ENCODE measurements at places on chromosomes 6 and 20. TPM values are rescaled to one million over a fixed set of nuclear protein-coding genes. Genes with fewer than 3 reads are reported as not detected.

The SNAP25 gene
- total RNA-seq, result 15.5 TPM

The BPIFB2 gene
- total RNA-seq, result not detected

The NXT1 gene
- total RNA-seq, result 14.5 TPM

- no peak for DNase-seq
- no peak overlapping the region for H3K4me3 ChIP-seq
- no peaks in the 10 kb centered on the region for H3K27me3 ChIP-seq
Measured at GRCh38 chr20:16063881-16064280, 509.4 kb downstream of the KIF16B start.

DNA sequence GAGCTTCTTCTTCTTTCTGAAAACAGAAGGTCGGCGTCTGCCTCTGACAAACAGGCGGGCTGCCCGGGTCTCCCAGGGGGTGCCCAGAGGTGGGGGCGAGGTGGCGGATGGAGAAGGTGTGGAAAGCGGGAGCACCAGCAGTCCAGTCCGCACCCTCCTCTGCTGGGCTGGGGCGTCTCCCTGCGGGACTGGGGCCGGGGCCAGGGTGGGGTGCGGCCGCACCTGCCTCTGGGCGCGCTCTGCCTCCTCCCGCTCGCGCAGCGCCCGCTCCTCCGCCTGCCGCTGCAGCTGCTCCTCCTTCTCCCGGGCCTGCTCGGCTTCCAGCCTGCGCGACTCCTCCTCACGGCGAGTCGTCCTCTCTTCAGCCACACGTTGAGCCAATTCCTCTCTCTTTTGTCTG, 71.1 kb upstream of the BCLAF1 start:
- H3K4me1 ChIP-seq, result no peaks in the 10 kb centered on the region
- no peaks in the 10 kb centered on the region for H3K27me3 ChIP-seq
- no peak for DNase-seq
- no peaks in the 10 kb centered on the region for H3K36me3 ChIP-seq

GRCh38 chr20:50123418-50123817, 10.5 kb upstream of the UBE2V1 start:
- no peaks in the 10 kb centered on the region for H3K36me3 ChIP-seq
- H3K27me3 ChIP-seq, result no peaks in the 10 kb centered on the region
- no peaks in the 10 kb centered on the region for H3K4me1 ChIP-seq
- no peak overlapping the region for H3K27ac ChIP-seq
- no peak overlapping the region for H3K4me3 ChIP-seq
- DNase-seq, result no peak

- no peak overlapping the region for H3K4me3 ChIP-seq
- H3K27ac ChIP-seq, result no peak overlapping the region
- DNase-seq, result peak; percentile 50
- no peaks in the 10 kb centered on the region for H3K27me3 ChIP-seq
- H3K4me1 ChIP-seq, result no peaks in the 10 kb centered on the region
Measured at GRCh38 chr6:136415351-136416007, 125.8 kb upstream of the BCLAF1 start.

DNA sequence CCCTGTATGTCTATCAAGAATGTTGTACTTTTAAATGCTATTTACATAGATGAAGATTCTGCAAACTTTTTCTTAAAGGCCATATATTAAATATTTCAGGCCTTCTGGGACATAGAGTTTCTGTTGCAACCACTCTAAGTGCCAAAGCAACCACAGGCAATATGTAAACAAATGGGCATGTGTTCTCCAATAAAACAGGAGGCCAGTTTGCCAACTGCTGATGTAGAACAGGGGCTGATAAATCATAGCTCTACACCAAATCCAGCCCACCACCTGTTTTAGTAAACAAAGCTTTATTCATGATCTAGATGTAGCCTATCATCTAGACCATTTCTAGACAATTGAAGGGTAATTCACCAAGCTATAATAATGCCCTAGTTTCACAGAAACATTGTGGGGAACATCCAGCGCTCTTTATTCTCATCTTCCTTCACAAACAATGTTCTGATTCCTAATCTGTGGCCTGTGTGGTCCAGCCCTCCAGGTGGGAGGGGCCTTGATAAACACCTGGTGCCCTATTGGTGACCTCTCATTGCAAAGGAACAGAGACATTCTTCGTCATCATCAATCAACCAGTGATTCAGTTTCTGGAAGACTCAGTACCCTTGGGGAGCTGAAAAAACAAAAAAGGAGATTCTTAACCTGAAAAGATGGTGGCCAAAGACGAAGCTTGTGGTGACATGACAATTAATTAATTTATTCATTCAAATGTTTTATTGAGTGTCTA, 80.2 kb downstream of the PREP start:
- no peaks in the 10 kb centered on the region for H3K27me3 ChIP-seq
- H3K27ac ChIP-seq, result no peak overlapping the region
- no peak overlapping the region for H3K4me3 ChIP-seq
- peaks cover 3% of the 10 kb centered on the region for H3K36me3 ChIP-seq

DNA sequence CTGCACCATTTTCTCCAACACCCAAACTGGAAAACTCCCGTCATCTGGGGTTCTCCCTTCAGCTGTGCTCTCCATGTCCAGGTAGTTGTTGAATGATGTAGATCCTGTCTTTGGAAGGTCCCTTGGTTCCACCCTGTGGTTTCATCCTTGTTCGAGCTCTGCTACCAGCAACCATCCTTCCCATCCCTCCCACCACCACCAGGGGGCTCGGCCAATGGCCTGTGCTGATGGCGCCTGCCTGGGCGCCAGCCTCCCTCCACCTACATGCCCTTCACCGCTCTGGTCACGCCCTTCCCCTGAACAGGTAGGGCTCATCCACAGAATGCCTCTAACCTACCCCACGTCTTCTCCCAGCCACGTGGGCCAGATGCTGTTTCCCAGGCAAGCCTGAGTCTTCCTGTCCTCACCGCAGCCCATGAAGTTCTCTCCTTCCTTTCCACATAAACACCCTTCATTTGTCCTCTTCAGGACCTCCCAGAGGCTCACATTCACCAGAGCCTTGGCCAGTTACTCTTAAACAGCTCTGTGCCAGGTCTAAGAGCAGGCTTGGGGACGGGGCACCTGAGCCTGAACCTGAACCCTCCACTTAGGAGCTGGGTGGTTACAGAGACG, 75.1 kb upstream of the DUSP22 start:
- no peak for DNase-seq
- no peaks in the 10 kb centered on the region for H3K4me1 ChIP-seq
- H3K27ac ChIP-seq, result no peak overlapping the region
- no peaks in the 10 kb centered on the region for H3K36me3 ChIP-seq

GRCh38 chr6:85470023-85470410, 20.1 kb downstream of the NT5E start:
- no peaks in the 10 kb centered on the region for H3K36me3 ChIP-seq
- no peaks in the 10 kb centered on the region for H3K27me3 ChIP-seq
- no peak for DNase-seq
- peaks cover 3% of the 10 kb centered on the region for H3K4me1 ChIP-seq
- no peak overlapping the region for H3K4me3 ChIP-seq

DNA sequence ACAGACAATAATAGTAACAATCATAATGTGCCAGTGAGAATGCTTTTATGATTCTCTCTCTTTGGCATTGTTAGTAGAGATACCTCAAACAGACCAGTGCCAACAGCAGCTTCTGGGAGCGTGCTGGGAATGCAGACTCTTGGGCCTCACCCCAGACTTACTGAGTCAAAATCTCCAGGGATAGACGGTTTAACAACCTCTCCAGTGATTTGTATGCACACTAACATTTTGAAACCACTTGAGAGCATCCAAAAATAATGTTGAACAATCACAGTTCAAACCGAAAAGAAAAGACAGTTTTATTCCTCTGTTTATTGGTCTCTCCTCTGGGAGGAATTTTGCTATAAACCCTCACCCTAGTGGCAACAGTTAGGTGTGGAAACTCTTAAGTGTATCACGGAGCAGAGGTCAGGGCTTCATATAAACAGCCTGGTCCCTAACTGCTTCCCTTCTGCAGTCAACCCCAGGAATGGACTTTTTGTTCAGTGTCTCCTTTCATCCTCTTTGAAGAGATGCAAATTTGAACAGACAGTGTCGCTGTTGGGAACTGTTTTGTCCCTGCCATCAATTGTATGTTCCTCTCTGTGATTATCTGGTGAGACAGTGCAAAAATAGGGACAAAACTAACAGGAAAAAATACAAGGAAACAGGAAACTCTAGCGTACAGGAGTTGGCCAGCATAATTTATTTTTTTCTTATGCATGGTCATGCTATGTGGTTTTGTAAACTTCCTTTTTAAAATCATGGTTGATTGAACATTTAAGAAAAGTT, 162.4 kb upstream of the BTBD3 start:
- no peak overlapping the region for H3K27ac ChIP-seq
- no peak for DNase-seq
- H3K4me1 ChIP-seq, result no peaks in the 10 kb centered on the region
- H3K4me3 ChIP-seq, result no peak overlapping the region

- no peak for DNase-seq
- H3K27ac ChIP-seq, result no peak overlapping the region
- no peaks in the 10 kb centered on the region for H3K4me1 ChIP-seq
- no peaks in the 10 kb centered on the region for H3K27me3 ChIP-seq
- H3K36me3 ChIP-seq, result no peaks in the 10 kb centered on the region
- no peak overlapping the region for H3K4me3 ChIP-seq
Measured at GRCh38 chr6:140436023-140436811, 1061.8 kb upstream of the CITED2 start.

- no peak overlapping the region for H3K27ac ChIP-seq
- no peaks in the 10 kb centered on the region for H3K36me3 ChIP-seq
- H3K27me3 ChIP-seq, result no peaks in the 10 kb centered on the region
- no peak overlapping the region for H3K4me3 ChIP-seq
Measured at GRCh38 chr6:52098721-52099120, 11.3 kb upstream of the PKHD1 start.
